ENCODE measurements at places on chromosomes 4 and X.

DNA sequence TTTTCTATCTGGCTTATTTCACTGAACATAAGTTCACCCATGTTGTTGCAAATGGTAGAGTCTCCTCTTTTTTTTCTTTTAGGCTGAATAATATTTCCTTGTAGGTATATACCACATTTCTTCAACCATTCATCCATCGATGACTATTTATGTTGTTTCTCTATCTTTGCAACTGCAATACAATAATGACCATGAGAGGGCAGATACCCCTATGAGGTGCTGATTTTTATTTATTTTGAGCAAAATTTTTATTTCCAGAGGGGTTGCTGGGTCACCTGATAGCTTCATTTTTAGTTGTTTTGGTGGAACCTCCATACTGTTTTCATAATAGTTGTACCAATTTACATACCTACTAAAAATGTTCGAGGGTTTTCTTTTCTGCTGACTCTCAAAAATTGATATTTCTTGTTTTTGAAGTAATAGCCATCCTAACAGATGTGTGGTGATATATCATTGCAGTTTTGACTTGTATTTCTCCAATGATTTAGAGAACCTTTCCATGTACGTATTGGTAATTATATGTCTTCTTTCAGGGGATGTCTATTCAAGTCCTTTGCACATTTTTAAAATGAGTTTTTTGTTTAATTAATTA is 1697.0 kb downstream of the PCDH7 start:
- no peak for DNase-seq

DNA sequence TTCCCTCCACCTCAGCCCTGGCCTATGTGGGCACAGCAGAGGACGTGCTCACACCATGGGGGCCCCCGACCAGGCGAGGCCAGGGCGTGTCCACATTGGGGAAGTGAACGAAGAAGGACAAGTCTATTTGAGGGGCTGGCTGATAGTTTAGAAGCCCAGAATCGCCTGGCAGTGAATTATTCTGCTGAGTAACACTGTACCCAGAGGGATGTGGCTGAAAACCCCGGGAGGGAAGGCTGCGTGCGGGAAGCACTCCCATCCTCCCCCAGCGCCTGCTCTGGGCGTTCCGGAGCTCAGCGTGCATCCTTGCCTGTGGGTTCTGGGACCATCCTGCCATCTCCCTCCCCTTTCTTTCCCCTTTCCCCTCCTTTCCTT is 66.6 kb downstream of the TRMT44 start:
- no peak for DNase-seq

GRCh38 chr4:113732-114131 is 10.6 kb upstream of the ZNF718 start:
- no peak for DNase-seq

DNA sequence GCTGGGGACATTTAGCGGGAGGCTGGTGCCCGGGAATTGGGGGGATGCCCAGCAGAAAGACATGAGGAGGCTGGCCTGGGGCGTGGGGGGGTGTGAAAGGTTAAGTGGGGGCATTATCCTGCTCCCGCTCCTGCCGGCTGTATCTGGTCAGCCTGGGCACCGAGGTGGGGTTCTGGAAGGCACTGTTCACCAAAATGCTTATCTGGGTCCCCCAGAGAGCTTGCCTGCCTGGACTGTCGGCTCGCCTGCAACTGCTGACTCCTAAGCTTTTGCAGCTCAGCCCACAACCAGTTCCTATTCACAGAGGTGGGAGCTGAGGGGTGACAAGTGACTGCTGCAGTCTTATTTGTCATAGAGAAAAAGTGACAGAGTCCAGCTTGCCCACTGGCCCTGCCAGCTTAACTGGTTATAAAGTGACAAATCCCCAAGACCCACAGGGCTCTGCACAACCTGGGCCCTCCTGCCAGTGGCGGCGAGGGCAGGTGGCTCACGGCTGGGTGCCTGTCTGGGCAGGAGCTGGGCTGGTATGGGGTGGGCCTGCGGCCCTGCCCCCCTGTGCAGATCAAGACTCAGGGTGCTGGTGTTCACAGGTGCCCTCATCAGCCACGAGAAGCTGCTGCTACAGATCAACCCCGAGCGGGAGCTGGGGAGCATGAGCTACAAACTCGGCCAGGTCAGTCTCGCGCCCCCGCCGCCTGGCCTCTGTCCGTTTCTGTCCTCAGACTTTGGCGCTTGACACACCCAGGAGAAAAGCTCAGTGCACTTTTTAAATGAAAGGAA is 23.7 kb upstream of the MSANTD1 start:
- no peak for DNase-seq

GRCh38 chr4:44668526-44668925 is 9.7 kb upstream of the GUF1 start:
- no peak for DNase-seq

- no peak for DNase-seq
Observed at GRCh38 chr4:54371173-54371572, 142.1 kb downstream of the PDGFRA start.

All from activated CD4-positive, alpha-beta T cell treated with anti-CD3 and anti-CD28 coated beads for 1 hour (primary cell).